Stimulated activated CD8-positive, alpha-beta memory T cell treated with anti-CD3 and anti-CD28 coated beads, Interleukin-4, amount 100 ng/mL, for 1 hour (primary cell): ENCODE measurements at places on chromosomes 11 and 22.
A peak's percentile ranks its signal among the peaks of the same experiment; 100 is the strongest.

GRCh38 chr11:22670830-22671229 is 4.4 kb downstream of the GAS2 start:
- no peak for DNase-seq

- DNase-seq = no peak
These were observed 335.3 kb downstream of the CTTN start for GRCh38 chr11:70733327-70734325.

DNA sequence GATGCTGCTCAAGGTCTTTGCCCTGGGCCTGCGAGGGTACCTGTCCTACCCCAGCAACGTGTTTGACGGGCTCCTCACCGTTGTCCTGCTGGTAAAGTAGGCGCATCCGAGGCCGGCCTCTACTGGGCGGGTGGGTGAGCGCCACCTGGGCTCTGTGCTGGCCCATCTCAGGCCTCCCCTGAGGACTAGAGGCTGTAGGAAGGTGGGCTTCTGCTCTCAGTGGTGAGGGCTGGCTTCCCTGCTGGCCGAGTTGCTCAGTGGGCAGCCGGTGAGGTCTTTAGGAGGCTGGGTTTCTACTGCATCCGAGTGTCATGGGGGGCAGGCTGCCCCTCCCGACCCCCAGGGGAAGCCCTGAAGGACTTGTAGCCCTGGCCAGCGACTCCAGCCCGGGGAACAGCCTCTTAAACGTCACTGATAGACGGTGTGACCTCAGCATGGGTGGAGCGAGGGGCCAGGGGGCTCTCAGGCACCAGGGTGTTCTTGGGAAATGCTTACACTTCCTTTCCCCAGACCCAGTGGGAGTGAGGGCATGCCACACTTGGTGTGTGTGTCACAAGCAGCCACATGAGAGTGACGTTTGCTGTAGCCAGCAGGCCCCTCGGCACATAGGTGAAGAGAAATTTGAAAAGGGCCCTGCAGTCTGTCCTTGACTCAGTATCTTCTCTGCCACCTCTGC is 30.3 kb downstream of the TPCN2 start:
- DNase-seq = no peak

GRCh38 chr11:44899959-44900358 is 50.7 kb downstream of the TP53I11 start:
- DNase-seq = no peak

DNA sequence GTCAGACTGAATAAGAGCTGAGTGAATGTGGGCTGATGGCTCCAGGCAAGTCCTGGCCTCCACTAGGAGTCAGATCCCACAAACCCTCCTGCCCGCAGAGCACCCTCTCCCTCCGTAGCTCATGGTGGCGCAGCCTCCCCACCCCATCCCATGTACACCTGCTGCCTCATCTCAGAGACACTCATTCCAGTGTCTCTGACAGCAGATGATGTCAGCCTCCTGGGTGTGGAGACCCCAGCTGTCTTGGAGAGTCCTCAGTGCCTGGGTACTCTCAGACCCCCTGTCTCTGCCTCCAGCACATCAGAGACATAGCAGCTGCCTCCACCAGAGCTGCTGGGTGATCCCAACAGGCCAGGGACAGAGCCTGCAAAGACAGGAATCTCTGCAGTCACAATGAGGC is 9.5 kb downstream of the IGLL5 start:
- DNase-seq = no peak

DNA sequence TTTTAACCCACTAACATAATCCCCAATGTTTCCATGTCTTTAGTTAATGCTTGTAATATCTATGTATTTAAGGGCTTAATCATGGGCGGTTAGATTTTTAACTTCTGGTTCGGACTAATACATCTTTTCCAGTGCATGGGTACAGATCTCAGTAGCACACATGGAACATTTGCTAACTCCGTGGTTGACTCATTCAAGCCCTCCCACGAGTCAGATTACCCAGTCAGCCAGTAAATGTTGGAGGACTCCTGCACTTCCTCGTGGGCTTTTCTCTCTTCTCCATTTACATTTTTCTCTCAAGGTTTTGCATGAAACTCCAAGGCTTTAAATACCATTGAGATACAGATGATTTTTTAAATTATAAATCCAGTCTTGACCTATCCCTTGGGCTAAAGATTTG is 313.9 kb downstream of the ST3GAL4 start:
- DNase-seq = no peak

DNA sequence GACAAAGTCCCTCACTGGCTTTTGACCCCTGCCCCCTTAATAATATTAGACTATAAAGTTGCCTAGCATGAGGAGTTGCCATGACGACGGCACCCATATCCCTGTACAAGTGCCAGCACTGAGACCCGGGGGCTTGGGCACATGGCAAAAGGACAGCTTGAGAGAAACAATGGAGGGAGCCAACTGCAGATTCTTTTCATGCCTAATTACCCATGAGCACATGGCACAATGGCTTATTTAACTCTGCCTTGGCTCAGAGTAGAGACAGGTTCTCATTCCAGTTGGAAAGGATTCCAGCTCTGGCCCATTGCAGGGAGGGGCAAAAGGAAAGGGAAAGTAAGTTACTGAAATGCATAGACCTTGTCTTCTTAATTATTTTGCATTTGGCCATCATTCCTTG is 261.2 kb upstream of the UBASH3B start:
- no peak for DNase-seq

DNA sequence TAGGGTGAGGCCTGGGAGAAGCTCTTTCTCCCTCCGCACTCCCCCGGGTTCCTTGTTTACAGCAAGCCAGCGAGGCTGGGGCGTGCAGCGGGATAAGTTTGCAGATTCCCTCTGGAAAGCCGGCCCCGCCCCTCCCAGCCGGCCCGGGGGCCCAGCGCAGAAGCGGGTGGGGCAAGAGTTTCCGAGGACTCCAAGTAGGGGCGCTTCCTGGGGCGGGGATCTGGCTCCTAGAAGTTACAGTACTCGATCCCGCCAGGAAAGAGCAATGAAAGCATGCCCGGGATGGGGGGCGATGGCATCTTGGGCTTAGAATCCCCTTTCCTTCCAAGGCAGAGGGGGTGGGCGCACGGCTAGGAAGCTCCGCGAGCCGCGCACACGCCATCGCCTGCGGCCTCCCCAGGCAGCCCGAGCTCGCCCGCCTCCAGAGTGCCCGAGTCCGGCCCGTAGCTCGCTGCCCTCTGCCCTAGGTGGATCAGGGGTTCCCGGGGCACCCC is 385 bp downstream of the TST start:
- DNase-seq = no peak

GRCh38 chr11:131688048-131688693 is 317.8 kb downstream of the NTM start:
- no peak for DNase-seq

GRCh38 chr11:20353829-20354434 is 9.6 kb upstream of the HTATIP2 start:
- no peak for DNase-seq

DNA sequence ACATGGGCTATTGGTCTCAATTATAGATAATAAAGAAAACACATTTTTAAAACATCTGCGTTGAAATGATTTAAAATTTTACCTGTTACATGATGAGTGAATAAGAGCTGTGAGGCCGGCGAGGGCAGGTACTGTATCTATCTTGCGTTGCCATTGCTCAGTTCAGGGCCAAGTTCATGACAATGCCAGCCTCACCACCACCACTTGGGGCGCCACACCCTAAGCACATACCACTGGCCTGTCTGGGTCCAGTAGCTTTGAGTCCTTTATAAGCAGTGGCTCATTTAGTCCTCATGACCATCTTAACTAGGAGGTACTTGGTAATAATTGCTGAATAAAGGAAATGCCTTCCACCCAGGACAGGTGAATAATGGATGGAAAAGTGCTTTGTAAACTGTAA is 14.5 kb upstream of the MB start:
- no peak for DNase-seq

GRCh38 chr22:46893281-46894020 is 131.0 kb downstream of the TBC1D22A start:
- DNase-seq = no peak

DNA sequence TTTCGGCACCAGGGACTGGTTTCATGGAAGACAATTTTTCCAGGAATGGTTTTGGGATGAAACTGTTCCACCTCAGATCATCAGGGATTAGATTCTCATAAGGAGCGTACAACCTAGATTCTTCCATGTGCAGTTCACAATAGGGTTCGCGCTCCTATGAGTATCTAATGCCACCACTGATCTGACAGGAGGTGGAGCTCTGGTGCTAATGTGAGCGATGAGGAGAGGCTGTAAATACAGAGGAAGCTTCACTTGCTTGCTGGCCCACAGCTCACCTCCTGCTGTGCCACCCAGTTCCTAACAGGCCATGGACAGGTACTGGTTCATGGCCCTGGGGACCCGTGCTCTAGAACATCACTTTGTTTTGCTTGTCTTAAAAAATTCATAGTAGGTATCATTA is 41.8 kb upstream of the AMPD3 start:
- no peak for DNase-seq

- peak; percentile 40 for DNase-seq
These were observed 800 bp downstream of the KCTD21 start for GRCh38 chr11:78187366-78188285.

GRCh38 chr11:7558046-7558445 is 44.2 kb downstream of the PPFIBP2 start:
- no peak for DNase-seq

- DNase-seq = no peak
These were observed 21.0 kb upstream of the AMOTL1 start for GRCh38 chr11:94747146-94747545.

DNA sequence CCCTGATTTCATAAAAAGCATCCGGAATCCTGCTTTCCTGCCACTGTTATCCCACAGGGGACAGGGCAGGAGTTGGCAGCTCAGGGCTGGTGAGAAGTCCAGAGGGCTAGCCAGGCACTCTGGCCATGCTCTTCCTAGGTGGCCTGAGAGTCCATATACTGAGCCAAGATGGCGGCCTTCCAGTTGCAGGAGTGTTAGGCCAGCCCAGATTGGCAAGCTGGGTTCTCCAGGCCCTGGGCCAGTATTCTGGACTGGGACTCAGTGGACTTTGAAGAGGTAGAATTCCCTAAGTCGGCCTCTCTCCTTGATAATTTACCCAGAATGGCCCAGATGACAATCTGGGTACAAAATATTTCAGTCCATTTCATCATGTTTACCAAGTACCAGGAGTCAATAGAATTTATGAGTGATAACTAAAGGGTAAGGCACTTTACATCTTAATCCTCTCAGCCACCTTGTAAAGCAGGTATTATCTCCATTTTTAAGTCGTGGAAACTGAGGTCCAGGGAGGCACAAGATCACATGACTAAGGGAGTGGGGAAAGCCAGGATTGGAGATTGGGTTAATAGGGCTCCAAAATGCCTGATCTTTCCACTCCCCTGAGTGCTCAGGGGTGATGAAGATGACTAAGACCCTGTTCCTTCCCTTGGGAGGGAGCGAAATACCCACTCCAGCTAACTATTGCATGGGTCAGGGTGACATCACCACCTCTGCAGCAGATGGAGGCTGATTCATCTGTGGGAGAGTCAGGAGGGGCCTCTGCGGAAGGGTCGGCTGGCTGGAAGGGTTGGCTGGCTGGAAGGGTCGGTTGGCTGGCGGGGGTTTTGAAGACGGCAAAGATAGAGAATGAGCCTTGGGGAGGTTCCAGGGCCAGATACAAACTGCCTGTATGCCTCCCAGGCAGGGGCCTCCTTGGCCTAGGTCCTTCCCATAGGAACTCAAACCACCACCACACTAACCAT is 1.2 kb upstream of the MICALL1 start:
- DNase-seq = no peak

DNA sequence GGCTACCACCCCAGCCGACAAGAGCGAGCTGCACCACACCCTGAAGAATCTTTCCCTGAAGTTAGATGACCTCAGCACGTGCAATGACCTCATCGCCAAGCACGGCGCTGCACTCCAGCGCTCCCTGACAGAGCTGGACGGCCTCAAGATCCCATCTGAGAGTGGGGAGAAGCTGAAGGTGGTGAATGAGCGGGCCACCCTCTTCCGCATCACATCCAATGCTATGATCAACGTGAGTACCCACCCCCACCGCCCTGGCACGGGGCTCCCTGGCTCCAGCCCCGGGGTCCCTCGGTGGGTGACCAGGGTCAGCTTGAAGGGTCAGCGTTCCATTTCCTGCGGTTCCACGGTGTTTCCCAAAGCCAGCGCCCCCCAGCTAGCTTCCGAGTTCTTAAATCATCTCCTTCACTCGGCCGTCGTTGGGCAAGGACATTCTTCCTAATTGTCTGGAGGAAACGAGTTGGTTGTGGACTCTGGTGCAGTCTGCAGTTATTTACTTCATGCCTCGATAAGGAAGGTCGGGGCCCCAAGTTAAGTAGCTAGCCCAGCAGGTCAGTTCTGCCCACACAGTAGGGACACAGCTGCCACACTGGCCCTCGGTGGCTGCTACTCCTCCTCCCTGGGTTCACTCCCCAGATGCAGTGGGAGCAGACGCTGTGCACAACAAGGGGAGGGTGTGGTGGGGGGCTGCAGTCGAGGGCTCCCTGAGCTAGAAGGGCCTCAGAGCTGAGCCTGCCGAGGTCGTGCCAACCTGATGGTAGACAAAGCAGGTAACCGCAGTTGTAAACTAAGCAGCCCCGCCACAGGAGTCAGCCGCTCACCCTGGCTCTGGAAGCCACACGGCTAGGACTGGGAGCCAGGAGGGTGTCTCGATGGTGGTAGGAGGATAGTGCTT is 97.9 kb downstream of the MORC2 start:
- DNase-seq = no peak

DNA sequence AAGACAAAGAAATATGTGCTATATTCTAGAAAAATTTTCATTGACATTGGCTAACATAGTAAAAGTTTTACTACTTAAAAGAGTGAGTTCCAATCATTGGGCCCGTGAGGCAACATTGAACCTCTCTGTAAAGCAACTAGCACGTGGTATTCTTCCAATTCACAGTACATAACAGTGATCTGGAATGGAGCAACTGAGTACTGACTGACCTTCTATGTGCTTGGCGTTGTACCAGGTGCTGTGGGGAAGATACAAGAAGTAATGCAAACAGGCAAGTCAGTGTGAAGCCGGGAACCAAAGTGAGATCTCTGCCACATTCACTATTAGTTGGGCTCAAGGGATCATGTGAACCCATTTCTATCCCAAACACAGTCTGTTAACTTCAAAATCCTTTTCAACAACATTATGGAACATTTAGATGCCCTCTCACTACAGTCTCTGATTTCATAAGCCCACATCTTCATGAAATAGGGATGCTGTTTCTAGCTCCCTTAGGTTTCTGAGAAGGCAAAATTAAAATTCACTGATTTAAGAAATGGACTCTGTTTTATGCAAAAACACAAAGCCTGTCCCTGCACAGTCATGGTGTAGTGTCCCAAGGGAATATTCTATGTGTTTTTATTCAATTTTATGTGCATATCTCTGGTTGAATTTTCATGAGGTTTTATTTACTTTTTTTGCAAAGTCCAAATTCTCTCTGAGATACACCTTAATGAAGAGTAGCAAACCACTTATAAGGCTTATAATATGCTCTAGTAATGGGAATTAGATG is 61.8 kb upstream of the NCAM1 start:
- no peak for DNase-seq

- no peak for DNase-seq
These were observed at the start of gene TRPC6 for GRCh38 chr11:101583251-101584128. TRPC6 (minus strand) TSS chr11:101584007; CDS start chr11:101583503, 504 bp downstream.
